ENCODE measurements at places on chromosomes 7 and 10.

- no peak for DNase-seq
Measured at GRCh38 chr10:119190954-119191785, 12.6 kb upstream of the PRDX3 start.

- DNase-seq, result no peak
Measured at GRCh38 chr10:59623133-59624121, 86.2 kb downstream of the SLC16A9 start.

DNA sequence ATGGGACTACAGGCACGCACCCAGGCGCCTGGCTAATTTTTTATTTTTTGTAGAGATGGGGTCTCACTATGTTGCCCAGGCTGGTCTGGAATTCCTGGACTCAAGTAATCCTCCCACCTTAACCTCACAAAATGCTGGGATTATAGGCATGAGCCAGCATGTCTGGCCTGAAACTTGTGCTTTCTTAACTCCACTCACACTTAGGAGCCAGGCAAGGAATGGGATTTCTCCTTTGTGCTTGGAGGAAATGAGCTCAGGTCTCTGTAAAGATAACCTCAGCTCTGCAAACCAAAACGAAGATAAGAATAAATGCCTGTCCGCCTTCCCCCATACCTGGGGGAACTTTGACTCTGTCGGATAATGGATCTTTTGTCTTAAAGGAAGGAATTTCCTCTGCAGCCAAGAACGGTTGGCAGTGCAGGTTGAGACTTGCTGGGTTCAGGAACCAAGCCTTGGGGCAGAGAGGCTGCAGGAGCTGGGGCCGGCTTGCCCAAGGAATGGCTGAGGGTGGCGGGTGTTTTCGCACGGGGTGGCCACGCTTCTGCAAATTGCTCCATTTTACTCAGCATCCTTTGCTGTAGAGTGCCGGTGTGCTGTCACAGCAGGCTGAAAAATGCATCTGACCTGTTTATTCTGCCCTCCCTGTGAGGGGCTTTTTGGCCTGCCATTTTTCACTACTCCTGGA is 174.2 kb downstream of the KIAA1217 start:
- no peak for DNase-seq

GRCh38 chr7:122651451-122651850 is 47.5 kb downstream of the RNF133 start:
- no peak for DNase-seq

DNA sequence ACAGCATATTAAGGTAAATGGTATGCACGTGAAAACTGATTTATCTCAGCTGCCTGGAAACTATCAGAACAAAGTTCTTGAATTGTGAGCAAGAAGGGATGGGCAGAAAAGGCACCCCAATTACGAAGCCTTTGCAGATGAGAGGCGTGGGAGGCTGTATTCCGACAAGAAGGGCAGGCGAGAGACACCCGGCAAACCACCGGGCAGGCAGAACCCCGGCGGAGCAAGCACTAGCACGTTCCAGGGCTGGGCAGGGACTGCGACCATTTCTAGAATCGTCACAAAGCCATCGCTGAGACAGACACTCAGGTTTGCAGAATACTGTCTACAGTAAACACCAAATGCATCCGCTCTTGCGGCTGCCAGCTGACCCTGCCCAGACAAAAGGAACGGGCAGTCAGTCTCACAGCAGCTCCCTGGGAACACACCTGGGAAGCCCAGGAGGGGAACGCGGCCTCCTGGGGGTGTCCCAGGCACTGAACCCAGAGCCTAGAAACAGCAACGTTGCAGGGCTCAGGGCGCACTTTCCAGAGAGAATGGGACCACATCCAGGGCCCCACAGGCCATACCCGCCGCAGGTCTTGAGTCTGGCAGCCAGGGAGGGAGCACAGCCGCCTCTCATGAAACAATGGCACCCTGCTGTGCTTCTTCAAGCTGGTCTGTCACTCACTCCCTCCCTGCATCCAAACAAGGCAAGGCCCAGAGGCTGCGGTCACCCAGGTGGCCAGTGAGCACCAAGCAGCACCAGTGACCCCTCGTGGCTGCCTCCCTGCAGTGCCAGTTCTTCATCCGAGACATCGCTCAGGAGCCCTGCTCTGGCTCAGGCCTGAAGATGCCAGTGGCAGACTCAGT is 261.9 kb downstream of the PTPRN2 start:
- no peak for DNase-seq

GRCh38 chr10:95280637-95281036 is 10.2 kb downstream of the PDLIM1 start:
- DNase-seq, result no peak

GRCh38 chr7:24922099-24922773 is 57.7 kb downstream of the OSBPL3 start:
- no peak for DNase-seq

DNA sequence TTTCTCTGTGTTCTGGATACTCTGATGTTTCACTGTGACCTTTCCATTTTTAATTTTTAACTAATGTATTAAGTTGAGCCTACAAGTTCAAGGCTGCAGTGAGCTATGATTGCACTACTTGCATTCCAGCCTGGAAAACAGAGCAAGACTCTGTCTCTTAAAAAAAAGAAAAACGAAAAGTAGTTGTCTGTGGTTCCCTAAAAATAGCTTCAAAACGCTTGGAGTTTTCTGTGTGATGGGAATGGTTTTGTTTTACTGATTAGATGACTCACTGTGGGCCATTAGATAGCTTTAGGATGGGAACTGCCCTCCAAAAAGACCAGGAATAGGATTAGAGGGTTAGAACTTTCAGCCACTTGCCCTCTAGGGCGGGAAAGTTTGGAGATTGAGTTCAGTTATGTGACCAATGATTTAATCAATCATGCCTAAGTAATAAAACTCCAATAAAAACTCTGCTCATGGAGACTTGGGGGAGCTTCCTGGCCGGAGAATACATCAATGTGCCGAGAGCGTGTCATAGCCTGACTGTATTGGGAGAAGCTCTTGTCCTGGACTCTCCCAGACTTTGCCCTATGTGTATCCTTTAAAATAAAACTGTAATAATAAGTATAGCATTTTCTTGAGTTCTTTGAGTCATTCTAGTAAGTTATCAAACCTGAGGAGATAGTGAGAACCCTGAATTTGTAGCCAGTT is 147.1 kb downstream of the LYZL1 start:
- DNase-seq, result no peak

DNA sequence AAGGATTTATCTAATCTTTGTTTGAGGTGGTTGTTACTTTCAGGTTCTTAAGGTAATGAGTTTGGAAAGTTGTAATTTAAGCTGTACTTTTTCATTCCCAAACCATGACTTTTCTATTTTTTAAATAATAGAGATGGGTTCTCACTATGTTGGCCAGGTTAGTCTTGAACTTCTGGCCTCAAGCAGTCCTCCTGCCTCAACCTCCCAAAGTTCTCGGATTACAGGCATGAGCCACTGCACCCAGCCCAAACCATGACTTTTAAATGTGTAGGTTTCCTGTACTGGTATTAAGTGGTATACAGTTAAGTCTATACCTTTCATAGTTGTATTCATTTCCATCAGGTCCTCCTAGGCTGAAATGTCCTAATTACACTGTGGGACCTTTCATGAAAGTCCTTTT is 10.4 kb downstream of the INPP5F start:
- no peak for DNase-seq

GRCh38 chr7:2288503-2288902 is 25.7 kb downstream of the SNX8 start:
- DNase-seq, result no peak

GRCh38 chr7:45087301-45088145 is 1.2 kb downstream of the NACAD start:
- DNase-seq, result no peak

DNA sequence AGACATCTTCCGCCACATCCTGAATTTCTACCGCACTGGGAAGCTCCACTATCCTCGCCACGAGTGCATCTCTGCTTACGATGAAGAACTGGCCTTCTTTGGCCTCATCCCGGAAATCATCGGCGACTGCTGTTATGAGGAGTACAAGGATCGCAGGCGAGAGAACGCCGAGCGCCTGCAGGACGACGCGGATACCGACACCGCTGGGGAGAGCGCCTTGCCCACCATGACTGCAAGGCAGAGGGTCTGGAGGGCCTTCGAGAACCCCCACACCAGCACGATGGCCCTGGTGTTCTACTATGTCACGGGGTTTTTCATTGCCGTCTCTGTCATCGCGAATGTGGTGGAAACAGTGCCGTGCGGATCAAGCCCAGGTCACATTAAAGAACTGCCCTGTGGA is 1.9 kb downstream of the KCND2 start:
- no peak for DNase-seq

GRCh38 chr7:129882531-129882930 is 70.2 kb downstream of the UBE2H start:
- no peak for DNase-seq

DNA sequence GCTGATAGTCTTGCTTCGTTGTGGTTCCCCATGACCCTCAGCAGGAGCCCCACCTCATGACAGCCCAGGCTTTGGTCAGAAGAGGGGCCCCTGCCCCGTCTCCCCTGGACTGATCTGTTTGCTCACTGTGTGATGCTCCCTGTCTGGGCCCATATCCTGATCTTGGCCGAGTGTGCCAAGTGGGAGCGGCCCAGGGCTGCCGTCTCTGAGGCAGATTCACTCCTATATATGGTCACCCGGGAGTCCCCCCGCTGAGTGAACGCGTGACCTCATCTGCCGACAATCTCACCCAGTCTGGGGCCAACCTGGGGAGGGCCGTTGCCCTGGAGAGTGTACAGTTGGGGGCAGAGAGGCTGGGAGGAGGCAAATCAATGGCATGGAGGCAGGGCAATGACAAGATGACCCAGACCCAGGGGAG is 34.5 kb downstream of the PPIF start:
- DNase-seq, result no peak

GRCh38 chr10:119367841-119368549 is 160.6 kb downstream of the GRK5 start:
- no peak for DNase-seq

DNA sequence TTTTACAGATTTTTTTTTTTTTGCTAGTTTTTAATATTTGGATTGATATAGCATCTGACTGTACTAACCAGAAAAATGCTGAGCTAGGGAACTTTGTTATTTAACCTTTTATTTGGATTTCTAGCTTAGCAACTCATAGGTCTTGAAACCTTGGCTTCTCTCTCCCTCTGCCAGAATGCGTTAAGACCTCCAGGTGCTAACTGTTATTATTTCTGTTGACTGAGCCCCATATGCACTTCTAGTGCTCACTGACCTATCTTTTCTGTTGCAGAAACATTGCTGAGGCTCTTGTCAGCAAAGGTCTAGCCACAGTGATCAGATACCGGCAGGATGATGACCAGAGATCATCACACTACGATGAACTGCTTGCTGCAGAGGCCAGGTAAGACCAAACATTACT is 143.6 kb downstream of the LRRC4 start:
- DNase-seq, result no peak

DNA sequence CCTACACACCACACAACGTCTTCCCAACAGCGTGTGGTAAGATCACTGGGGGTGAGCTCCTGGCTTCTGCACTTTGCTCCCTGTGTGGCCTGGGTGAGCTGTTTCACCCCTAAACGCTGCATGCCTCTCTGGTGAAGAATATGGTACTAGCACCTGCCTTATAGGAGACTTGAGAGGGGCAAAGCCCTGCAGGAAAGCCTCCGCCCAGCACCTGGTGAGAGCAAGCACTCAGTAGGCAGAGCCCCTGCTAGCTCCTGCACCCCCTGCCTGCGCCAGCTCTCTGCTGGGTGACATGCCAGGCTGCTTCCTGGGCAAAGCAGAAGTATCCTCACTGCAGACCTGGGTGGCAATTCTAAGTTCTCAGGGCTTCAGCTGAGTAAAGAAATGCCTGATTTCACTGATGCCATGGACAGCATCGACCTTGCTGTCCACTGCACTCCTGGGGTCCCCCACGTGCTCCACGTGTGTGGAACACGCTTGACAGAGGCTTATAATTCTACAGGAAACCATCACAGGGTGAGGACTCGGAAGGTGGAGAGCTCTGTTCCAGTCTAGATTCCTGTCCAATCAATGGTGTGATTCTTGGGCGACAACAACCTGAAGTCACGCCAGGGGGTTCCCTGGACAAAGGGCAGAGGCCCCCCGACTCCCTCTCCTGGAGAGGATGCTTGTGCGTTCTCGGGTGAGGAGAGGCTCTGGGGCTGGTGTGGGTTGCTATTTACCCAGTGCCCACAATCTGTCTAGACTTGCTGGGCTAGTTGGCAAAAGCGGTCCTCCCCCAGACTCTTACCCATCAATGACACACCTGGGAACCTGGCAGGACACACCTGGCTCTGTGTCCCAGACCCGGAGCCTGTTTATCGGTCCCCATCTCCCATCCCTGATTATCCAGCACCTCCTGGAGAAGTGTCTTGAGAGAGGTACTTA is 5.0 kb upstream of the CALML5 start:
- no peak for DNase-seq

GRCh38 chr7:43856996-43857395 is 12.3 kb downstream of the MRPS24 start:
- no peak for DNase-seq

Data from T-helper 2 cell (primary cell).